ENCODE measurements at places on chromosomes 16 and 17.

- no peak for DNase-seq
These were observed 1403.8 kb upstream of the GOT2 start for GRCh38 chr16:60137891-60138290.

DNA sequence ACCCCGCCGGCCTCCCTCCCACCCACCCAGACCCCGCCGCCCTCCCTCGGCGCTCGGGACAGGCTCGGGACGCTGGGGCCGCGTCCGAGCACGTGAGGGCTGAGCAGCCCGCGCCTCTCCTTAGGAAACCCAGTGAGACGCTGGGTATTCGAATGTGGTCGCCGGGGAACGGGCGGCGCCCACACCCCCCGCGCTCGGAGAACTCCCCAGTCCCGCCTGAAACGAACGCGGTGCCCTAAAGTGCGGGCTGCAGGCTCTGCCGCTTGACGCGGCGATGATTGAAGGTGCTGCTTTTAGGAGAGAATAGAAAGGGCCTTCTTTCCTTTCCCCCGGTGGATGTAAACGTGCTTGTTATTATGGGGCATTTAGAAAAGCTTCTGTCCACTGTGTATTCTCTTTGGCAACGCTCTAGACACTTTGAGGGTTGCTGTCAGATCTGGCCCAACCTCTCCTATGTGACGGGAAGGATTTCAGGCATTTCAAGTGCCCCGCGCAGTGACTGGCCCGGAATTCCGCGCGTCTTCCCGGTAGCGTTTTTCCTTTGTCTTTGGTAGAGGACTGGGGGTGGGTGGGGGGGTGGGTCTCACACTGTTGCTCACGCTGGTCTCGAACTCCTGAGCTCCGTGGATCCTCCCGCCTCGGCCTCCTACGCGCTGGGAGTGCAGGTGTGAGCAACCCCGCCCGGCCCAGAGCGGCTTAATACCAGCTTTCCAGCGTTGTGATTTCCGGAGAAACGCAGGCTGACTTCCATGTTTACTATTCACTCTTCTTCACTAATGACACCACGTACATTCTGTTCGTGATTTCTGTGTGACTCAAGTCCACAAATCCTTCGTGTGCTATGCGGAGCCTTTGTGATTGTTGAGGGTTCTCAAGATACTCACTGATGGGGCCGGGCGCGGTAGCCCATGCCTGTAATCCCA, 21.8 kb upstream of the FOXK2 start:
- DNase-seq = peak; percentile 67

GRCh38 chr17:13989138-13989537, 80.2 kb upstream of the COX10 start:
- DNase-seq = no peak

GRCh38 chr17:15972497-15972951, 27.0 kb downstream of the ZSWIM7 start:
- no peak for DNase-seq

DNA sequence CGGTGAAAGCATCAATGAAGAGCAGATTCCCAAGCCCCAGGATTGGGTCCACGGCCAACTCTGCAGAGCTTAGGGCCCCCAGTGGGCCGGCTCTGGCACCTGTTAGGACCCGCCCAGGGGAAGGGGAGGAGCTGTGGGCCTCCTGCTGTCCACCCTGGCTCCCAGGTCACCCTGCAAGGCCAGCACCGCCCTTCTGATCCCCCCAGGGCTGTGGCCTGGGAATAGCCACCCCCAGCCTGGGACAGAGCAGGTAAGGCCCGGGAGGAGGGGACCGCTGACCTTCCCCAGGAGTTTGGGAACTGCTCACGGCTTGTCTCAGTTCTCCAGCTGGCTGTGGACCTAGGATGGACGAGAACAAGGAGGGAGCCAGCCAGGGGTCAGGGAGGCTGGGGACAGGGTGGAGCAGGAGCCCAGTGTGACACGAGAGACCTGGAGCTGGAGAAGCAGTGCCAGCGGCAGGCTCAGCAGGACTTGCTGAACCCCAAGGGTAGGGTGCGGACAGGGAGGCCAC, 39.3 kb upstream of the SLC38A10 start:
- DNase-seq = no peak

GRCh38 chr16:49330562-49331201, 42.9 kb upstream of the C16orf78 start:
- DNase-seq = no peak

- DNase-seq = no peak
These were observed 55.7 kb downstream of the NT5M start for GRCh38 chr17:17358866-17359265.

- no peak for DNase-seq
These were observed 45.0 kb upstream of the CLEC3A start for GRCh38 chr16:77977339-77977738.

GRCh38 chr17:30477774-30478115, 537 bp downstream of the GOSR1 start:
- peak; percentile 16 for DNase-seq

- no peak for DNase-seq
These were observed 6.0 kb upstream of the CCL1 start for GRCh38 chr17:34368946-34369500.

DNA sequence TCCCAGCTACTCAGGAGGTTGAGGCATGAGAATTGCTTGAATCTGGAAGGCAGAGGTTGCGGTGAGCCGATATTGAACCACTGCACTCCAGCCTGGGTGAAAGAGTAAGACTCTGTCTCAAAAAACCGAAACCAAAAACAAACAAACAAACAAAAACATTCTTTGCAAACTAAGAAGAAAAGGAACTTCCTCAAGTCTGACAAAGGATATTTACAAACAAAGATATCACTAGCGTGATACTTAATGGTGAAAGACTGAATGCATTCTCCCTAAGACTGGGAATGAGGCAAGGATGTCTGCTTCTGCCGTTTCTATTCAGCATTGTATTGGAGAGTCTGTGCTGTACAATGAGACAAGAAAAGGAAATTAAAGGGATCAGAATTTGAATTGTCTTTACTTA, 10.5 kb upstream of the MPO start:
- DNase-seq = no peak

DNA sequence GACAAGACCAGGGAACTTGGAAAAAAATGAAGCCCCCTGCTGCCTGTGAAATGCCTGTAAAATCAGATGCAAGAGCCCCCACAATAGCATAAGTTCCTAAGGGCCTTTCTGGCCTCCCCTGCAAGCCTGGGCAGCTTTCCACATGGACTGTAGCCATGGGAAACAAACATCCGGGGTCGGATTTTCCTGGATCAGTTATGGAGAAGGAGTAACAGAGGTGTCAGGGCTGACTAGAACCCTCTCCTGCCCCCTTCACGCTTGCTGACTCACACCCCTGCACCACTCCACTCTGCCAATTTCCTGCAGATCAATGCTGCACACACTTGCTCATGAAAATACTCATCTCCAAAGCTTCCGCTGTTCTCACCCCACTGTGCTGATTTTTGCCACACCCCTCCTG, 258.6 kb downstream of the CBLN1 start:
- DNase-seq = no peak

GRCh38 chr16:27181019-27181790, 22.1 kb upstream of the KDM8 start:
- no peak for DNase-seq

DNA sequence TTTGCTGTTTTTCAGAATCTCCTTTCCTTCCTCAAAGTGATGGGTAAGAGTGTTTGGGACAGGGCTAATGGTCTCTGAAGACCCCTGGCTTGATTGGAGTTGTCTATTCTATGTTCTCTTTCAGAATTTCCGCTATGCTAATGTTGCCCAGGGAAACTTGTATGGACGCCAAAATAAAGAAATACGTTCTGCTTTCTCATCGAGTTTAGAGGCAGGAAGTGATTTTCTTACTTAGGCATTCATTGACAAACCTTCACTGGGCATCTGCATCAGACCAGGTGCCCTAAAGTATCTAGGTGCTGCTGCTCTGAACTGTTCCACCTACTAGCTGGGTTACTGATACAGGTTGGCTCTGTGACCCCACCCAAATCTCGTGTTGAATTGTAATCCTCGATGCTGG, 787.9 kb upstream of the EEF2KMT start:
- no peak for DNase-seq

DNA sequence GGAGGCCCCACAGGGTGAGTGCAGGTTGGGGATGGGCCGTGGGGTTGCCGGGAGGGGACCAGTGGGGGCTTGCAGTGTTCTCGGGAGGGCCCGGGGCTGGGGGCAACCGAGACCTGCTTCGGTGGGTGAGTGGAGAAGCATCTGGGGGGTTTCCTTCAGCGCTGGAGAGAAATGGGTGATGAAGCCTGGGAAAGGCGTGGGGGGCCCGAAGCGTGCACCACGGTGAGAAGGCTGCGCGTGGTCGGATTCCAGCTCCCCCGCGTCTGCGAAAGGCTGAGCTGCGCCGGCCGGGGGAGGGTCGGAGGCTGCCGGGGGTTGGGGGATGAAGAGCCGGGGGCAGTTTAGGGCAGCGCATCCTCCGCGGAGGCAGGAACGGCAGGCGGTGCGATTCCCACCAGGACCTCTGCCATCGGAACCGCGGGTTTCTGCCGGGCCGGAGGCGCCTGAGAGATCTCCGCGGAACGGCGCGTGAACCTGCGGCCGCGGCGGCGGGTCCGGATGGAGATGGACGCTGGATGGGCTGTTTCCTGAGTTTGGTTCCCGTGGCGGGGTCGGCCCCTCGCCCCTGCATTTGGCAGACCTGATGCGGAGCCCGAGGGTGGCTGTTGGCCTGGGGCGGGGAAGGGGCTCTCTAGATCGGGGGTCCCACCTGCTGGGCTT, 6.9 kb upstream of the SSTR5 start:
- DNase-seq = no peak

DNA sequence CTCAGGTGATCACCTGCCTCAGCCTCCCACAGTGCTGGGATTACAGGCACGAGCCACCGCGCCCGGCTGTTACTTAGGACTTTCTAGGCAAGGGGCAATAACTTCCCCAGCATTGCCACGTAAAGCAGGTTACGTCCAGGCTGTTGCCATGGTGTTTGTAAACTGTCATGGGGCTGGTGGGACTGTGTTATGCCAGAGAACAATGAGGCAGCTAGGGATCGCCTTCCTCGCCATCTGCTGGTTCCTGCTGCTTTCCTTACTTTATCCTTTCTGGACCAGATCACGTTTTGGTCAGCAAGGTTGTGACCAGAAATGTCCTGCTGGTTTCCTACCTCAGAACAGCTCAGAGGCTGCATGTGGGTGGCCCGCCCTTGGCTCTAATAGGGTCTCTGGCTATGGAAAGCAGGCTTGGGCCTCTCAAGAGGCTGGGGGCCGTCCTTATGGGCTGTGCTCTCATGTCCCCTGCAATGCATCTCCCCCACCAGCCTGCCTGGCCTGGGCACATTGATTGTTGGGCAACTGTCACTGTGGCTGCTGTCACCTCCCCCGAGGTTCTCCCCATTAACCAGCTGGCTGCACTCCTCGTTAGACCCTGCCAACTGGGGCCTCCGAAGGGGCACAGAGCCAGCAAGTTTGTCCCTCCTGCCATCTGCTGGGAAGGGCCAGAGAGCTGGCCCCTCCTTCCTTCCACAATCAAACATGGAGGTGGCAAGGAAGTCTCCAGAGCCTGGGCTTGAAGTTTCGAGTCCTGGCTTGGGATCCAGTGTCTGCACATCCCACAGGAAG, 28.2 kb upstream of the ZC3H18 start:
- no peak for DNase-seq

DNA sequence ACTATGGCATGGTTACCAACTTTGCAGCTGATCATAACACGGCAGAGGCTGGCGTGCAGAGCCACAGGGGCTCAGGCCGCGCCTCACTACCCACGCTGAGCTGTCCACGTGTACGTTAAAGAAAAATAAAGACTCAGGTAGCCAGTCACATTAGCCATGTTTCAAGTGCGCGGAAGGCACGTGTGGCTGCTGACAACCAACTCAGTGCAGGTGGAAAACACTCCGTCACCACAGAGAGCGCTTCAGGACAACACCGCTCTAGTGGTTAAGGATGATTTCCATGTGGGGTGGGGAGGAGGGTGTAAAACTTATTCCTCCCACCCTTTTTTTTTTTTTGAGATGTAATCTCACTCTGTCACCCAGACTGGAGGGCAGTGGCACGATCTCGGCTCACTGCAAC, 33.8 kb downstream of the ZCCHC14 start:
- no peak for DNase-seq

GRCh38 chr17:58325976-58326468, 2.6 kb downstream of the TSPOAP1 start:
- no peak for DNase-seq

DNA sequence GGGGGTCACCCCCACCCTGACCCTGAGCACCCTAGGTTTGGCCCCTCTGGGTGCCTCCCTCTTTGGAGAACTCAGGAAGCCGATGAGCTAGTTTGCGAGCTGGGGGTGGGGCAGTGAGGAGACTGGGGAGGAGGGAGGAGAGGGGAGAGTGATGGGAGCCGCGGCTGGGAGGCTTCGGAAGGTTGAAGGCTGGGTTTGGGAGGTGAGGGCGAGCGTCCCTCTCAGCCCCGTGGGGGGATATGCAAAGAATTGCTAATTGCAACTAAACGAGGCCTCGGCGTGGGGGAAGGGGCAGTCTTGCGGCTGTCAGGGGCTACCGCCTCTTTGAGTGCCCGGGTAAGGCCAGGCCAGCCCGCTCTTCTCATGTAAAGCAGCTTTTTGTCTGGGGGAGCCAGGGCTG, 17.6 kb upstream of the FZD2 start:
- DNase-seq = no peak

DNA sequence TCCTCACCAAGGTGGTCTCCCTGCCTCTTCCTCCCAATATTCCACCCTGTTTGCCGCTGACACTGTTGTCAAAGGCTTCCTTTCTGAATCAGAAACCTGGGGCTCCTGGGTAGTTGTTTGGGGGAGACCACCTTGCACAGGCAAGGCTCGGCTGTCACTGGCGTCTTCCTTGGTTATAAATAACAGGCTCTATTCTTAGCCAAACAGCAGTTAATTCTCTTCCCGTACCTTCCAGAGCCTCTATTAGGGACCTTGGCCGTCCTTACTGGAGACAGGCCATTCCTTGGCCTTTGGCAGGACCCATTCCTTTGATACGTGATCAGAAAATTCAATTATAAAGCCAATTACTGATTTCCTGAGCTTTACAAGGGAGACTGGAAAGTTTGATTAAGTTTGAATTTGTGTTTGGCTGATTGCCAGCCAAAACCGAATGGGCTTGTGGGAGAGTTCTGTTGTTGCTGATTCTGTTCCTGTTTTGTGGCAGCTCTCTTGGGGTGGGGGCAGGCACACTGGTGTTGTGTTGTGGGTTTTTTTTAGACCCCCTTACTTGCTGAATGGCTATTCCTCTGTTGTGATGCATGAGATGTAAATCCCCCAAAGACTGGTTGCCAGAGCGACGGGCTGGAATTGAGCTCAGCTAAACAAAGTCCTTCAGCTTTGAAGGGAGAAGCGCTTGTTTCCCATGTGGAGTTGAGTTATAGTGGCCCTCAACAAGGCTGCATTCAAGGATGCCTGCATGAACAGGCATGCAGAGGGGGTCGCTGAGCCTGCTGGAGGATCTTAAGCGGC, 104.6 kb downstream of the GNAO1 start:
- peak; percentile 38 for DNase-seq

GRCh38 chr17:14580499-14580898, 279.6 kb downstream of the HS3ST3B1 start:
- no peak for DNase-seq

All from NCI-H345 (cell line).